ENCODE measurements at places on chromosomes 4 and X. TPM values are rescaled to one million over a fixed set of nuclear protein-coding genes. Genes with fewer than 3 reads are reported as not detected.

The TLR3 gene
- total RNA-seq = 5.5 TPM

DNA sequence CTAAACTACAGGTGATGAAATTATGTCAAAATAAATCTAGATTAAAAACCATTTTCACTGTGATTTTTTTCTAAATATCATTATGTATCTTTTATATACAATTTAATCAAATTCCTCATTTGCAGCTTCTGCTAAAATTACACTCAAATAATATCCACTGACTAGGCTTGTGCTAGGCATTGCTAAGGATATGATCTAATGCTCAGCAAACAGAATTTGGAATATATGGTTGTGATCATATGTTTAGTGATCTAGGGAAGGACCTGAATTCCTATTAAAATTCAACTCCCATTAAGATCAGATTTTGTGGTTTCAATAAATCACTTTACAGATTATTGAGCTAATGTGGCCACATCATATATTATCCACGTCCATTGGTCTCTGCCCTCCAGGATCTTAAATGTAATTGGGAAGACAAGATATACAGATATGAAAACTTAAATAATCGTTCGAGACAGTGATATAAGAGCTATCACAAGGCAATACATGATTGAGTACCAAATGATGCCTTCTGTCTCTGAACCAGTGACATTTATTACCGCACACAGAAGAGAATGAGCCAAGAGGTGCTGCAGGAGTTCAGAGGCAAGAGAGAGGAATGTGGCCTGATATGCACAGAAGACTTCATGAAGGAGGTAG lies 206.0 kb upstream of the RPS6KA3 start:
- no peak for DNase-seq

DNA sequence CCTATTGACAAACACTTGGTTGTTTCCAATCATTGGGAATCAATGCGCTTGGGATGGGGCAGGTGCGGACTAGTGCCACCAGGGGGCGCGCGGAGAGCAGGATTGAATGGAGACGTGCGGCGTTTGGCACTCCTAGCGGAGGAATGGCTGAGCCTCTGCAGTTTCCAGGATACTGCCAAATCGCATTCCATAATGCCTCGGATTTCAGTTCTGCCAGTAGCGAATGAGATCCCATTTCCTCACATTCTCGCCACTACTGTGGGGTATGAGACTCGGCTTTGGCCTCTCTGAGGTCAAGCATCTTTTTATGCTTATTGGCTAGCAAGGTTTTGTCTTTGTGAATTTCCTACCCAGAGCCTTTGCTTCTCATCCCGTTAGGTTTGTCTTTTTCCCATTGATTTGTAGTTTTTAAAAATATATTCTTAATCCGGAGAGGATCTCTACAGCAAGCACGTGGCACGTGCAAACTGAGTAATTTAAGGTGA lies 28.7 kb downstream of the CLDN34 start:
- DNase-seq = no peak

- DNase-seq = no peak
Observed at GRCh38 chrX:68177542-68177941, 255.8 kb downstream of the OPHN1 start.

DNA sequence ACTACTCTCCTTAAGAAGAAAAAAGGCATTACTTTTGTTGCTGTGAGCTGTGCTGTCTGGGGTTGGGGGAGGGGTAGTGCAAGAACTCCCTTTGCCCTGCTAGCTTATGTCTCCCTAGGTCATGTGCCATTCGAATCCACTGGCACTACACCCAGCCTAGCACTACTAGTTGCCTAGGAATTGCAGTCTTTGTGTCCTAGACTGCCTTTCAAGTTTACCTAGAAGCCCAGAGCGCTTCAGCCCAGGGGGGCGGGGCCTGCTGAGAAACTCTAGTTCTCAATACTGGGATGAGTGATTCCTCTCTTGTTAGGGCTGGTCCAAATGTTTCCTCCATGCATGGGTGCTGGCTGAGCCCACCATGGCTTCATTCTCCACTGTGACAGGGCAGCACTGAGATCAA lies 1011.5 kb downstream of the PCDH19 start:
- DNase-seq = no peak

All from epithelial cell of proximal tubule (primary cell).